ENCODE measurements at places on chromosomes 3 and 15. TPM values are rescaled to one million over a fixed set of nuclear protein-coding genes. Genes with fewer than 3 reads are reported as not detected.
A peak's percentile ranks its signal among the peaks of the same experiment; 100 is the strongest.

DNA sequence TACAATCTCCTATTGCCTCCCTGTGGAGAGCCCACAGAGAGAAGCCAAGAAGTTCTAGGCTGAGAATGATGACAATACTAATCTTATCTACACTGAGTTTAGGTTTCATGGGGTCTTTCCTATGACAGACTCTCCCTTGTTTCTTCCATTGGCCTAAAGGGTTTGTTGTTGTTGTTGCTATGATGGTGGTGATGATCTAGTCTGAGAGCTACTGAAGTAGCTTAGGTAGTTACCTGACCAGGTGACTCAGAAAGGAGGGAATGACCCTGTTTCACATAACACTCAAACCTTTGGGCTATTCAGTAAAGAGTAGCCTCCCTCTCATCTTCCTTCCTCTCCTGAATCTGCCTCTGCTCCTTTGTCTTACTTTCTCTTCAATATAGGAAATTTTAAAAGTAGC is 170.2 kb downstream of the GMNC start:
- DNase-seq: no peak

- peak; percentile 77 for DNase-seq
Observed at GRCh38 chr3:128197855-128198254, 44.6 kb downstream of the EEFSEC start.

DNA sequence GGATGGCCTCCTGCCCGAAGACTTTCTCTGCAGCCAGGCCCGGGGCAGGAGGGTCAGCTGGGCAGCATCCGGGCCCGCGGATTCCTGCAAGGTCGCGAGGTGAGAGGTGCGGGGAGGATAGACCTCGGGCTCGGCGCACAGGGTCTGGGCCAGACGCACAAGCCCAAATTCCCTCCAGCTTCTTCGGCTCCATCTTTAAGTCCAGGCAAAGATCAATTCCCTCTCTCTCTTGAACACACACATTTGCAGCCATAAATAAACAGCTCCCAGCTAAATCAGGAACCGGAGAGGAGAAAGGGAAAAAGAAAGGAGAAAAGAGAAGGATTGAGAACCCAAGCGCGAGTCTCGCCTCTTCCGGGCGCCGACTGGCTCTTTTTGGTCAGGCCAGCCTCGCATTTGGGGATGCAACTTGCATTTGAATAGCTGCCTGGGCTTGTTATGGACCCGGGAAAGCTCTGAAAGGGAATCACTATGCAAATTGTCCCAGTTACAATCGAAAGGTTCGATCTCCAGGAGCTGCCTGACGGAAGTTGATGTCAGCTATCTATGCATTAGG is 14.5 kb upstream of the ONECUT1 start:
- no peak for DNase-seq

The SQOR gene
- 19.3 TPM for polyA plus RNA-seq

The ACTC1 gene
- polyA plus RNA-seq: not detected

The ILDR1 gene
- polyA plus RNA-seq: not detected

The RARB gene
- polyA plus RNA-seq: 0.16 TPM

All from HepG2 (cell line).